ENCODE measurements at places on chromosomes 12 and 14.

DNA sequence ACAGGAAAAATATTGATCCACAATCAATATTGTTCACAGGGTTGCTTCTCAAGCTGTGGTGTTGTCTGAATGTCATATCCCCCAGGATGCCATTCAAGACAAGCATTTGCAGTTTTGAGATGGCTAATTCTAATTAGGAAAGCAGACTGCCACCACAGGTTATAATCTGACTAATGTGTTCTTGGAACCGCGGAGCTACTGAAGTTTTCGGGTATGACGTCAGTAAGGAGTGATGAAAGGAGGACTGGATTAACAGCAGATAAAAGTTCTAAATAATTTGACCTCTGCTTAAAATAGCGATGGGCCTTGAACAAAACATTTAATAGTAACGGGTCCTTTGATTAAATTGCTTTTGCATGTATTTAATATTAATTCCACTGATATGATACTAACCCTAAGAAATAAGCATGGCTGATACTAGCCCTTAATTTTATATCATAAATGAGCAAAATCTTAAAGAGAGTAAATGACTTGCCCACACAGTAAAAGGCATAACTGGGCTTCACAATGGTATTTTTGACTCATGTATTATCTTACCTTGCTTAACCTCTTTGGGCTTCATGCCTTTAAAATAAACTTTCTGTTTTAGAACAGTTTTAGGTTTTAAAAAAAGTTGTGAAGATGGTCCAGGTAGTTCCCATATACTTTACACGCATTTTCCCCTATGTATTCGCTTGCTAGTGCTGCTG lies 50.3 kb downstream of the TSHR start:
- no peak for DNase-seq

GRCh38 chr14:33932576-33933345 lies 18.1 kb downstream of the EGLN3 start:
- DNase-seq: no peak

GRCh38 chr14:72454388-72455160 lies 439.3 kb downstream of the DPF3 start:
- DNase-seq: no peak

DNA sequence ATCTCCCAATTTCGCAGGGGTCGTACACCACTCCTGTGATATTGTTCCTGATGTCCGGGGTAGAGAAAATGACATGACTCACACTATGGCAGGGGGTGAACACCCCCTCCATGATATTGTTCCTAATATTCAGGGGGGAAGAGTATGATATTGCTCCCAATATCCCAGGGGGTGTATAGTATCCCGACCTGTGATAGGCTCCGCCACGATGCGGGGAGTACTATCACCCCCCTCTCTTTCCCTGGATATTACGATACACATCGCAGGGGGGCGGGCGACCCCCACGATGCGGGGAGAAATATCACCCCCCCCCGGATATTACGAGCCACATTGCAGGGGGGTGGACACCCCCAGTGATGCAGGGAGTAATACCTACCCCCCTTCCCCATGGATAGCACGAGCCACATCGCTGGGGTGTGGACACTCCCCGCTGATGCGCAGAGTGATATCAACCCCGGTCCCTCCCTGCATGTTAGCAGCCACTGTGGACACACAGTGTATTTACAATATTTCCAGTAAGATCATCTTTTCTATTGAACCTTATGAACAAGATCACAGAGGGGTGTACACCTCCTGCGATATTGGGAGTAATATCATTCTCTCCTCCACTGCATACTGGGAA lies 17.7 kb downstream of the SMIM41 start:
- no peak for DNase-seq

DNA sequence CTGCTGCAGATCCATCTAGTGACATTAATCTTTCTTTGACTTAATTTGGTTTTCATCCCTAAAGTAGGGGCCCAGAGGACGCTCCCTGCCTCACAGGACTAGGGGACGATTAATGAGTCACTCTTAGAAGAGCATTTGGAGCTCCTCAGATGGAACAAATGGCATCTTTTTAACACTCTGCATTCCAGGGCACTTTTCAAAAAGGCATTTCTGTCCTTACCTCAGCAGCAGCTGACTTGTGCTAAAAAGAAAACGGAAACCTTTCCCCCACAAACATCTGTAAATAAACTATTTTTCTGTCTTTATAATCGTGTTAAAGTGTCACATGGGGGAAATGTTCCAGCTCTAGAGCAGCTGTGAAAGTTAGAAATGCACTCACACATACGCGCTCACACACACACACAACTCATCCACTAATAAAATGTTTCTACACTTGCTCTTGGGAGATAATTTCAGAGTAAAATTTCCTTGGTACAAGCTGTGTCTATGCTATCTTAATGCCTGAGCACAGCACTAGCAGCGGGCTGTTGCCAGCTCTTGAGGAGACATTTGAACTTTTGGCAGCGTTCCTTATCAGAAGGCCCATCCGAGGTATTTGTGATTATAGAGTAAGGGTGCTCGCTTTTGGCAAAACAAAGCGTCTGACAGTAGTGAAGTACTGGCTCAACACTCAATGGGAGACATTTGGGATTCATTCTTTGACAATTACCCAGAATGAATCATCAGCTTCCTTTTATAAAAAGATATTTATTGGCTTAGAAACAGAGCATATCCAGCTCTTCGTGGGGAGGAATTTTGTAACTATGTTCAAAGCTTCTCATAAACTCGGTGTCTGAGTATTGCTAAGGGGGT lies 141.3 kb downstream of the PLXNC1 start:
- no peak for DNase-seq

DNA sequence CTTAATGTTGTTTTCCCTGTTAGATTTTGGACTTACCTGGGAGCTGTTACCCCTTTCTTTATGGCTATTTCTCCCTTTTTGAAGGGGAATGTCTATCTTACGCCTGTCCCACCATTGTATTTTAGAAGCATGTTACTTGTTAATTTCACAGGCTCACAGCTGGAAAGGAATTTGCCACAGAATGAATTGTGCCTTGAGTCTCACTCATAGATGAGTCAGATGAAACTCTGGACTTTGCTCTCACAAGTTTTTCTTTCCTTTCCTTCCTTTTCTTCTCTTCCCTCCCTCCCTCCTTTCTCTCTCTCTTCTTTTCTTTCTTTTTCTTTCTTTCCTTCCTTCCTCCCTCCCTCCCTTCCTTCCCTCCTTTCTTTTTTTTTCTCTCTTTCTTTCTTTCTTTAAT lies 9.3 kb upstream of the ATF7IP start:
- DNase-seq: no peak

GRCh38 chr12:132582058-132582420 lies 28.3 kb downstream of the LRCOL1 start:
- DNase-seq: no peak

DNA sequence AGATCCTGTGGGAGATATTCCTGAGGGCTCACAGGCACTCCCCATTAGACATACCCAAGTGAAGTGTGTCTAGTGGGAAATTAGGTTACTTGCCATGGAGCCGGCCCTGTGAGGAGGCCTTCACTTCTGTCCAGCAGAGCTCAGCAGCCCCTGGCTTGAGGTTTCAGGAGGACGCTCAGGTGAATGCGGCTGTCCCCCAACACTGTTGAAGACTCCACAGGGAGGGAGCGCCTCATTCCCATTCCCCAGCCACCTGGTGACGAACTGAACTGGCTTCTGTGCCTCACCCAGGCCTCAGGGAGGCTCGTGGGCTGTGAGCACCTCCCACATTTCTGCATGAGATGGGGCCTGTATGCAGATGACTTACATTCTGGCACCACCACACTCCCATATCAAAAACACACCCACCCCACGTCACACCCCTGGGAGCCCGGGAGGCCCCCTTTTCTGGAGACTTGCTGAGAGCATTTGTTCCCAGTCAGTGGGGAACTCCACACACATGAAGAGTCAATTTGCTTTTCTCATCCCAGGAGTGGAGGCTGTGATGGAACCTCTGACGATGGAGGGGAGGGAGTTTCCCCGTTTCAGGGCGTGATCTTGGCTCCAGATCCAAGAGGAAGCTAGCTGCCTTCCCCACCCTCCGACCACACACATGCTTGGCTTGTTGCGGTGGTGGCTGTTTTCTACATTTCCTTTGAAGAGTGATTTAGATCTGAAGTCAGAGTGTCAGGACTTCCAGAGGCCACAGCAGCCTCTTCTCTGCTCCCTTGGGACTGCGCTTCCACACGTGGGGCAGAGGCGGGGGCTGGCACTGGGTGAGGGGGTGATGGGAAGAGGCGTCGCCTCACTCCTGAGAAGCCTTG lies 120.7 kb downstream of the ADGRD1 start:
- DNase-seq: no peak

GRCh38 chr12:67069451-67070306 lies 199.5 kb upstream of the CAND1 start:
- peak; percentile 25 for DNase-seq

DNA sequence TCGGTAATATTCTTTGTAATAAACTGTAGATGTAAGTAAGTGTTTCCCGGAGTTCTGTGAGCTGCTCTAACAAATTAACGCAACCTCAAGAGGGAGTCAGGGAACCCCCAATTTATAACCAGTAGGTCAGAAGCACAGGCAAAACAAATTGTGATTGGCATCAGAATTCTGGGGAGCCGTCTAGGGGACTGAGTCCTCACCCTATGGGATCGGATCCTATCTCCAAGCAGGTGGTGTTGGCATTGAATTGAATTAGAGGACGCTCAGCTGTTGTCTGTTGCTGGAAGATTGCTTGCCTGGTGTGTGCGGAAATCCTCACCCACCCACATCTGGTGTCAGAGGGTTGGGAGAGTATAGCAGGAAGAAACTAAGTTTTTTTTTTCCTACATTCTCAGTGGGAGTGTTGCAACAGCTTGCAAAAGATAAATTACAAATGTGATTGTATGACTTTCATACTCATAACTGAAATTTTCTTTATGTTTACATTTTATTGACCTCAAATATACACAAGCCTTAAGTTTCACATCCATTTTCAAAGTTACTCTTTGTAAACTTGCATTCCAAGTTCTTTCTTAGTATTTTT lies 5.5 kb downstream of the TMEM52B start:
- no peak for DNase-seq

DNA sequence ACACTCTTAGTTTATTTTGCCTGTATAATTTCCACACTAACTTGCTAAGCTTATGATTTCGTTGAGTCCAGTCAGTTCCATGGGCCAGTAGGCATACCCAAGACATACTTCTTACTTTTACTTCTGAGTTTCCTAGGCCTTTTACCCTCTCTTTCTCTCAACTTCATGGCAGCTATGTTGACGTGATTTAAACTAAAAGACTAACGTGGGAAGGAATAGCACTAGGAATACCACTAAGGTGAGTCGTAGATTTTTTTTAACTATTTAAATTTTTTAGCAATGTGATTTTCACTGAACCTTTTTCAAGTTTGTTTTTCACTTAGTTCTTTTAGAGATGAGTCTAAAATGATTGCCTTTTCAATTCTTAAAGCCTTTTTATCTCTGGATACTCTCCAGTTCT lies 793.5 kb upstream of the NOVA1 start:
- no peak for DNase-seq

DNA sequence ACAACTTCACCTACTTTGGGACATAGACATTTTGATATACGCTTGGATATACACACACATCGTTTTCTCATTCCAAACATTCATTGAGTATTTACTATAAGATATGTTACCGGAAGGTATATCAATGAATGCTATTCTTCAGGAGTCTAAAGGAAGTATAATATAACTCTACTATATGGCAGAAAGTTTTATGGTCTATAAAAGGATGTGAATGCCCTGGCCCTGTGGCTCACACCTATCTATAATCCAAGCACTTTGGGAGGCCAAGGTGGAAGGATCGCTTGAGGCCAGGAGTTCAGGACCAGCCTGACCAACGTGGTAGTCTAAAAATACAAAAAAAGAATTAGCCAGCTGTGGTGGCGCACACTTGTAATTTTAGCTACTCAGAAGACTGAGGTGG lies 5.6 kb downstream of the NRIP2 start:
- no peak for DNase-seq

- no peak for DNase-seq
Measured at GRCh38 chr14:90321891-90322290, 9.8 kb downstream of the NRDE2 start.

DNA sequence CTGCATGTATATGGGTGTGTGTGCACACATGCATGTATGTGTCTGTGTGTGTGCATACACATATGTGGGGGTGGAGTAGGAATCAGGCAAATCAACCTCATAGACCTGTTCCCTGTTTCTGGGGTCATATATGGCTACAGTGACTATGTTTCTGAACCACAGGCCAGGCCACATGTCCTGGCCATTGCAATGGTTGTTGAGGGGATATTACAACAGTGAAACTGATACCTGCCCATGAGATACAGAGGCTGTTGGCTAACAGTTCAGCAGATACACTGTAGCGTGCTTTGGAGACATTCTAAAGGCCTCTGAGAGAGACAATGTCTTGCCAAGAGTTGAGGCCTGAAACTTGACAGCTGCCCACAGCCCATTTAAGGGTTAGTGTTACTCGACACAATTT lies 47.3 kb upstream of the FOS start:
- DNase-seq: no peak

GRCh38 chr12:100721169-100721568 lies 73.4 kb upstream of the ANO4 start:
- DNase-seq: no peak

- DNase-seq: no peak
Measured at GRCh38 chr12:29741342-29742241, 42.1 kb downstream of the TMTC1 start.

DNA sequence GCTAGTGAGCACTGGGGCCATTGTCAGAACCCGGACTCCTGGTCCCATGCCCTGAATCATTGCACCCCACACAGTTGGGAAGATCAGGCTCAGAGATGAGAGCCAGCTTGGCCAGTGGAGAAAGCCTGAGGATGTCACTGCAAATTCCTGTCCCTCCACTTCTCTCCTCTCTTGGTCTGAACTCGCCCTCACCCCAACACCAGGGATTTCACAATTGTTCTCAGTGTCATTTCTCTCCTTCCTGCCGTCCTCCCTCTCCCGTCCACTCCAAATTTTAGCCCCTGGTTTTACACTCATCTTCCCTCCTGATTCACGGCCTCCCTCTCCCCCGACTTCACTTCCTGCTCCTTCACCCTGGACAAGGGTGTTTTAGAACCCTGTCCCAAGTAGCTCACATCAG lies 11.1 kb downstream of the KRT75 start:
- no peak for DNase-seq

- DNase-seq: no peak
Measured at GRCh38 chr12:116601933-116602810, 43.0 kb downstream of the MAP1LC3B2 start.

DNA sequence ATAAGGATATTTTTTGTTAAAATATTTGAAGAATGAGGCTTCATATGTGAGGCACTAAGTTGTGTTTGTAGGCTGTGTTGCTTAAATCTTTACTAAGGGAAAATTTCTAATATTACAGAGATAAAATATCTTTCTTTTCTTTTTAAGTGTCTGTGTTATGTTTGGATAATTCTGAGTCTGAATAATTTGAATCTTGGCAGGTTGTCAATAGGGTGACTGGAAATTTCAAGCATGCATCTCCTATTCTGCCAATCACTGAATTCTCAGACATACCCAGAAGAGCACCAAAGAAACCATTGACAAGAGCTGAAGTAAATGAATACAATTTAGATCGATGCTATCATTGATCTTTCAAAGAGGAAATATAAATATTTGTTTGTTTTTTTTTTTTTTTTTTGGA lies 29.4 kb downstream of the TMPO start:
- DNase-seq: no peak

Measured in activated T-cell treated with anti-CD3 and anti-CD28 coated beads for 24 hours (primary cell).